Muscle of leg (tissue), 16 donors: ENCODE measurements at places on chromosomes 12 and 14. TPM values are rescaled to one million over a fixed set of nuclear protein-coding genes. Genes with fewer than 3 reads are reported as not detected.

GDF3 gene
- not detected for polyA plus RNA-seq

SLC25A21 gene
- 1.4 TPM for polyA plus RNA-seq

NPAS3 gene
- polyA plus RNA-seq = 4.6 TPM

HPD gene
- 0.15 TPM for polyA plus RNA-seq

APEX1 gene
- polyA plus RNA-seq = 180 TPM

TMEM52B gene
- polyA plus RNA-seq = 0.44 TPM

GPR135 gene
- polyA plus RNA-seq = 1.6 TPM

RD3L gene
- not detected for polyA plus RNA-seq

CFAP251 gene
- 0.95 TPM for polyA plus RNA-seq

ADAMTS20 gene
- polyA plus RNA-seq = 0.20 TPM

OR6C65 gene
- not detected for polyA plus RNA-seq

PRB2 gene
- polyA plus RNA-seq = not detected

TNFRSF1A gene
- 84.3 TPM for polyA plus RNA-seq

TAS2R20 gene
- 0.89 TPM for polyA plus RNA-seq

TOMM20L gene
- polyA plus RNA-seq = 0.88 TPM
